ENCODE measurements at places on chromosomes 3 and 15.

GRCh38 chr15:99989095-99989494 is 255.9 kb upstream of the LYSMD4 start:
- DNase-seq = no peak

- DNase-seq = no peak
Observed at GRCh38 chr3:170697908-170698307, 112.0 kb upstream of the SLC7A14 start.

DNA sequence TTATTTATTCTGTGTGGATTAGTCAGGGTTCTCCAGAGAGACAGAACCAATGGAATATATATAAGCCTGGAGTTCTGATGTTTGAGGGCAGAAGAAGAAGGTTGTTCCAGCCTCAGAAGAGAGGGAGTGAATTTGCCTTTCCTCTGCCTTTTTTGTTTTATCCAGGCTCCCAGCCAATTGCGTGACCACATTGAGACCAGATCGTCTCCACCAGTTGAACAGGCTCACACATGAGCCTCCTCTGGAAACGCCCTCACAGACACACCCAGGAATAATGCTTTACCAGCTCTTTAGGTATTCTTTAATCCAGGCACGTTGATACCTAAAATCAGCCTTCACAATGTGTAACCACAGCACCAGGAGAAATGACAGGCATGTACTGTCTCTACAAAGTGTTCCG is 923.1 kb downstream of the TBL1XR1 start:
- DNase-seq = no peak

GRCh38 chr3:88225326-88226008 is 75.7 kb downstream of the C3orf38 start:
- no peak for DNase-seq

GRCh38 chr3:10437272-10437994 is 68.0 kb downstream of the ATP2B2 start:
- DNase-seq = no peak

DNA sequence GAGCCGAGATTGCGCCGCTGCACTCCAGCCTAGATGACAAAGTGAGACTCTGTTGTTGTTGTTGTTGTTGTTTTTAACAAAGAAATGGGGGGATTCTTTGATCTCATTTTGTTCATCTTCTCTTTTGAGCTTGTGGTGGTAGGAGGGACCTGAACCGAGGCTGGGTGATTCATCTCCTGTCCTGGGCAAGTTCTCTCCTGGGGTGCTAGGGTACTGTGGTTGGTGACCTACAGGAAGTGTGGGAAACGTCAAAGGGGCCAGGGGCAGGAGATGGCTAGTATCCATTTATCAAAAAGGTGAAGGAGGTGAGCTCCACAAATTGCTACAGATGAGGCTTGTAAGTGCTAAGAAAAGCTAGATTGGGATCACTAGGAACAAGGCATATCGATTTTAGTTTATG is 14.3 kb downstream of the PPCDC start:
- no peak for DNase-seq

GRCh38 chr15:78222745-78223395 is 11.5 kb downstream of the ACSBG1 start:
- DNase-seq = no peak

GRCh38 chr15:67175643-67176071 is 78.8 kb downstream of the AAGAB start:
- DNase-seq = no peak

DNA sequence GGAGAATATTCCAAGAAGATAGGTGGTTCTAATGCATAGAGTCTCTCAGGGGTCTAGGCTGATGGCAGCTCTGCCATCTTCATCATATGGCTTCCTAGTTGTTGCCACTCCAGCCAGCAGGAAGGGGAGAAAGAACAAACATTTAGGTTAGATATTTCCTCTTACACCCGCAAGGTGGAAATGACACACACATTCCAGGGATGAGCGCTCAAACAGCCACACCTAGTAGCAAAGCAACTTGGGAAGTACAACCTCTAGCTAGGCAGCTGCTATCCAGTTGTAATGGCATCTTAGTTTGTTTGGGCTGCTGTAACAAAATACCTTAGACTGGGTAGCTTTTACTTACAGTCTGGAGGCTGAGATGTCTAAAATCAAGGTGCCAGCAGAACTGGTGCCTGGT is 51.9 kb upstream of the ADAMTSL3 start:
- no peak for DNase-seq

DNA sequence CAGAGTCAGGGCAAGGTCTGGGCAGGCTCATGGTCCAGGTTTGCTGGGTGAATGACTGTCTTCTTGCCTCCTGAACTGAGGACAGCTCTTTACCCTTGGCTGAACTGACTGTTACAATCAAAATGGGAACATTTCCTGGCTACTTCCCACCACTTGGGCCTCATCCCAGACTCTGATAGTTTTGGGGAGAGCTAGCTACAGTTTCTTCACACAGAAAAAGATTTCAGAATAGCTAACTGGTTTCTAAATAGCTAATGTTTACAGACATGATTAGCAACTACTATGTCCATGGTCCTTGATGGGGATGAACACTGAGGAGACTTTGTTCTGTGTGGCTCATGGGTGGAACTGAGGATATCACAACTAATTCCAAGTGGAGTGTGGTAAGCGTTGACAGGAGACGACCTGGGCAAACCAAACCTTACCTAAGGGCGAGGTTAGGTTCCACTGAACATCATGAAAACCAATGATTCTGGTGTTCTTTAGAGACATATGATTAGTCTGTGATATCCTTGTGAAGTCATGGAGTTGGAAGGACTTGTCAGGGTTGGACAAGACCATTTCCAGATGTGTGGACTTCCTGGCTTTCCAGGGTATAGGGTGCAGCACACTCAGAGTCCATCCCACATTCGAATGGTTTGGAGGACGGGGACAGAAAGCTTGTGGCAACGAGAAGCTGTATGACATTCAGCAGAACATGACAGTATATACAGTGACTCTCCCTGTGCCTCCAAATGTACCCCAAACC is 7.3 kb downstream of the ALPK3 start:
- no peak for DNase-seq

GRCh38 chr3:5390936-5391625 is 203.6 kb downstream of the EDEM1 start:
- DNase-seq = no peak

GRCh38 chr3:179233043-179233442 is 17.9 kb downstream of the KCNMB3 start:
- DNase-seq = no peak

DNA sequence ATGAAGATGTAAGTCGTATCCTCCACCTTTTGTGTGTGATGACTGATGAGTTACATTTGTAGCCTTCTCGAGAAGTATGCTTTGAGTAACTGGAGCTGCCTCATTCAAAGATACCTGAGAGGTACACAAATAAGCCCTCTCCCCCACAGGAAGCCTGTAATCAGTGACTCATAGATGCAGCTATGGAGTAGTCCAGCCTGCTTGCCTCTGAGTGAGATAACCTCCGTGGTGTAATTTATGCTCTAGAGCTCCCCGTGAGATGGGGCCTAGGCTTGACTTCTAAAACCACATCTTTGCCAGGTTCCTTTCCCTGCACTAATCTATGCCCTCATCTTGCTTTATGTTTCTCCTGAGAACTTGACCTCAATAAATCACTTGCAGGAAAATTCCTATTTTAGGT is 291.7 kb downstream of the SUCLG2 start:
- no peak for DNase-seq

DNA sequence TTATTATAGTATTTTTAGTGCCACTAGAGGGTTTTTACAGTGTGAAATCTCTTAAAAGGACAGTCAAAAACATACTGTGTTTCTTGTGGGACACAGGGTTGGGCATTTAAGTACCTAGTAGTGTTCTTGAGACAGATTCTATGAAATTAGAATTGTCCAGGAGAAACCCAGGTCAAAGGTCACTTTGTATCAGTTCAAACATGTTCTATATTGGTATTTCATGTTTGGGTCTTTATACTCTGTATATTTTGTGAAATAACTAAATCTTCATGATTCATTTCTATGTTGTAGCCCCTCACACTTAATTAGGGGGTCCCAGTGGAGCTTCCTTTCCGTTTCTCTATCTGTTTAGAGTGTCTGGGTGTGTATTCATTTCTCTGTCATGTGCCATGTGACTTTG is 171.6 kb downstream of the PTPRG start:
- no peak for DNase-seq

DNA sequence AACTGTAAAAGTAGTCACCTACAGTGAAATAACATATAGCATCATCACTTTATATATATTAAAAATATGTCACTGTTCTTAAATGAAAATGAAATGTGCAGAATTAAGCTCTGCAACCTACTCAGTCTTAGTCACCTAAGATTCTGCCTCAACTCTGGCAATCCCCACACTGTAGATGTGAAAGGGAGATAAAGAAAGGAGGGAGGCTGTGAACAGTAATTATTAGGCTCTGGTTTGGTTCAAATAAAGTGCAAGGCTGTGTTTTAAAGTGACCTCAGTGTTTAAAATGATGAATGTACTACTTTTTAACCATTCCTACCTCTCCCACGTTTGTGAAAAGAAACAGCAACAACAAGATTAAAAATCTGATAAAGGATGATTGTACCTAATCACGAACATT is 72.2 kb downstream of the ATP8B4 start:
- DNase-seq = no peak

GRCh38 chr15:72318408-72318942 is 1.5 kb downstream of the CELF6 start:
- DNase-seq = no peak

- DNase-seq = no peak
Observed at GRCh38 chr15:98881526-98882520, 125.8 kb downstream of the PGPEP1L start.

DNA sequence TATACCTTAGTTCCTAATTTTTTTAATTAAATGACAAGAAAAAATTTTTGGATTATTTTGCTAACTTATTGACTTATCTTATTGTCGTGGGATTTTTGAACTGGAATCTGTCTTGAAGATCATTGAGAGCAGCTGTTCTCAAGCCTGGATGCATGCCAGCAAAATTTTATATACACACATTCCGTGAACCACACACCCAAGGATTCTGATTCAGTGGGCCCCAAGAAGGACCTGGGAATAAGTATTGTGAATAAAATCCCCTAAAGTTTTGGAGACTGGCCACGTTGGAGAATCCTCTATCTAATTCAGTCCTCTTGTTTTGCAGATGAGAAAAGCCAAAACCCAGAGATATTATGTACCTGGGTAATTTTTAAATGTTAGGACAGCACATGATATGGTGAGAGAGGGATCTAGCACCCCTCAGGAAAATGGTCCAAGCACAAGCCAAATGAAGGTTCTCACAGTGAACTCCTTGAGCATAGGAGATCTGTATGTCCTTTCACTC is 55.2 kb downstream of the UNC13C start:
- DNase-seq = no peak

DNA sequence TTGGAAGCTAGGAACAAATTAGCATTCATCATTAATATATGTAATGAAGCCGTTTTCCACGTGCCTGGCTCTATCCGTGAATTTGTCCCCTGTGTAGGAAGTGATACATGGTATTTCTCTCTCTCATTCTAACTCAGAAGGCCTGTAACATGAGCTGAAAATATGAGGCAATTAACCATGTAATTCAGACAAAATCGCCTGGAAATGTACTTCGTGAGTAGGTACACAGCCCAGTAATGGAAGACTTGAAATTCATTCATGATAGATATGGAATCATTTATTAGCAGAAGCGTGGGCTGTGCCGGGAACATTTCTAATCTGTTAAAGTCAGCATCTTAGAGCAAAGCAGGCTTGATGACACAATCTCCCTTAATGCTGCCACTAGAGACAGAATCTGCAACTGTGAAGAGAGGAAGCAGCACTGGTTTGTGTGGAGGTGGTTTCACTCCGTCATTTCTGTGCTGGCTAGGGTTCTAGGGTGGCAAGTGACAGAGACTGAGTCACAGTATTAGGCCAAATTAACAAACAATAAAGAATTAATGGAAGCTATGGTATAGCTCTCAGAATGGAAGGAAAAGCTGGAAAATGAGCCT is 225.0 kb upstream of the PROK2 start:
- DNase-seq = no peak

- no peak for DNase-seq
Observed at GRCh38 chr3:100073049-100073713, 41.1 kb downstream of the FILIP1L start.

- DNase-seq = no peak
Observed at GRCh38 chr3:31823184-31823583, 157.9 kb downstream of the OSBPL10 start.

DNA sequence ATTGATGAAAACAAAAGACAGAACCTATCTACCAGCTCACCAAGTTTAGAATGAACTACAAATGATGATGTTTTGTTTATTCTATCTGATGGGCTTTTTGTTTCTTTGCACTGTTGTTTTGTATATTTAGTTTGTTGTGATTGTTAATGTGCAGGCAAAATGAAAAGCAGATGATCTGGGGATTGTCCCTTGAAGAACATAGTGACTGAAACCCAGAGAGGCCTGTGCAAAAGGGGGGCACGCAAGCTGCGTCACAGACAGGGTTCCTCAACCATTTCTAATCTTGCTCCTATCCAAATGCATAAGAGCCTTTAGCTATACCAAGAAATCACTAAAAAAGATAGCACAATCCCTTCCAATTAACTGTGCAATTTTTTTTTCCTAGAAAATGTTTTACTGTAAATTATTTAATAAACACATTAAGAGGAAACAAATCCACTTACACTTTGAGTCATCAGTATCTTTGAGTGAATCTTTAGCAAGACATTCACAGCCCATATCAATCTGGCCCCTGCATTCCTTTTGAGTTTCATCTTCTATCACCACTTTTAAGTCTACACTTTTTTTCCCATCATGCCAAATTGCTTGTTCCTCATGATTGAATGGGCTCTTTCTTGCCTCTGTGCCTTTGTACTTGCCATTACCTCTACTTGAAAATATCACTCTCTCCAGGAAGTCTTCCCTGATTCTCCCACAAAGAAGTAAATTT is 220.3 kb downstream of the ATP8B4 start:
- no peak for DNase-seq

GRCh38 chr3:194323785-194324735 is 27.1 kb downstream of the CPN2 start:
- no peak for DNase-seq

GRCh38 chr15:55879181-55879580 is 114.2 kb downstream of the NEDD4 start:
- no peak for DNase-seq

DNA sequence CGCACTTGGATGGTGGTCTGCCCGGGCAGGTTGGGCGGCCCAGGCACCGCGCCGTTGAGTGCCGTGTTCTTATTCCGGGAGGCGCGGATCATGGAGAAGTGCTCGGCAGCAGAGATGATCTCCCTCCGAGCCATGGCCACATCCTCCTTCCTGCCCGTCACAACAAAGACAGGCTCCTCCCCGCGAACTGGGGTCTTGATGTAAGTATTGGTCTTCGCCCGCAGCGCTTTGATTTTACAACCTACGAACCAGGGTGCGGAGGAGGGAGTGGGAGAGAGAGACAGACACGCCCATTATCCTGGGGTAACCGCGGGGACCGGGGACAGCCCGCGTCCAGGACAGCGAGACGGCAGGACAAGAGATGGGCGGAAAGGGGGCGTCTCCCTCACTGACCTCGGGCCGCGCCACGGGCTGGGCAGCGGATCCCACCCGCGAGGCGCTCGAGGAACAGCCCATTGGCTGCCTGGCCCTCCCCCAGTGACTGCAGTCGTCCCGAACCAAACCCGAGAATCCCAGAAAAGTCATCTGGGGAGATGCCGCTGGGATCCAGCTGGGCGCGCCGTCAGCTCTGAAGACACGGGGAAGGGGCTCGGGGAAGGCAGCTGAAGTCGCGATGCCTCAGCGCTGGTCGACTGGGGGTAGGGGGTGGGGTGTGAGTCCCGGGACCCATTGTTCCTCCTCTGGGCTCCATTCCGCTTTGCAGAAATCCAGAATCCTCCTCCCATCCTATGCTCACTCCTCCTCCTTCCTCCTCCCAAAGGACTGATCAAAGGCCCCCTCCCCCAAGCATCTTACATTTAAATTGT is 1.2 kb downstream of the MEX3B start:
- peak; percentile 10 for DNase-seq

Data from activated CD8-positive, alpha-beta memory T cell treated with anti-CD3 and anti-CD28 coated beads for 48 hours (primary cell).